ENCODE measurements at places on chromosomes 13 and 19.
A peak's percentile ranks its signal among the peaks of the same experiment; 100 is the strongest.

DNA sequence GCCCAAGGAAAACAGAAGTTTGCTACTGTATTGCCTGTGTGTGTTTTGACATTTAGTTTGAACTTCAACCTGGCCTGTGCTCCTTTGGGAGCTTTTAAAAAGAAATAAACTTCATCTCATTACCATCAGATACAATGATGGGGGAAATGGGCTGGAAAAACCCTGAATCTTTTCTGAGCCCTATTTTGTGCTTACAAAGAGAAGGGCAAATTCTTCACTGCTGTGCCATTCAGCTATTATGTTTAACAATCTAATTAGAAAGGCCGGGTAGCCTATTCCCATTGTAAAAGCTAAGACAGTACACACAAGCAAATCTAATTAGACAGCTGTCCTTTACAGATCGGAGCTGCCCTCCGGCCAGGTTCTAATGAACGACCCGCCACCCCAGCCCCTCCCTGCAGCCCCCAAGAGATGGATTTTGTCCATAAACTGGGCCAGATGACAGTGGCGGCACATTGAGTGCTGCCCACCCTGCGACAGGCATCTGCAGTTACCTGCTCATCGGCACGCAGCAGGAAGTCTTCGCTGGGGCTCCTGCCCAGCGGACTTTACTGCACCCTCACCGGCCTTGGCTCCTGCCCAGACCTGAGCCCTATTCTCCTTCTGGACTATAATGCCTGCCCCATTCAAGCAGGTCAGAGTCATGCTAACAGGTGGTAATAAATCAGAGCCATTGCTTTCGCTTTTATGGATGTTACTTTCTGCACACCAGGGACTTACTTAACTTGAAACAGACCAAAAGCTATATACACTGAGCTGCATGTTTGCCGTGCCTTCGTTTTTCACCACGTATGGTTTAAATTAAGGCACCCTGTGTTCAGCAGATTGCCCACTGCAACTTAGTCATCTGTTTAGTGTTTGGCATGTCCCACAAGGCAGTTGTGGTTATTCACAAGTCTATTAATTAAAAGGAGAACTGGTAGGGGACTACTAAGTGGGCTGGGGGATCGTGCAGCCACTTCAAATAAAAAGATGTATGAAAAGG, 549.6 kb downstream of the FGF9 start:
- DNase-seq = no peak

DNA sequence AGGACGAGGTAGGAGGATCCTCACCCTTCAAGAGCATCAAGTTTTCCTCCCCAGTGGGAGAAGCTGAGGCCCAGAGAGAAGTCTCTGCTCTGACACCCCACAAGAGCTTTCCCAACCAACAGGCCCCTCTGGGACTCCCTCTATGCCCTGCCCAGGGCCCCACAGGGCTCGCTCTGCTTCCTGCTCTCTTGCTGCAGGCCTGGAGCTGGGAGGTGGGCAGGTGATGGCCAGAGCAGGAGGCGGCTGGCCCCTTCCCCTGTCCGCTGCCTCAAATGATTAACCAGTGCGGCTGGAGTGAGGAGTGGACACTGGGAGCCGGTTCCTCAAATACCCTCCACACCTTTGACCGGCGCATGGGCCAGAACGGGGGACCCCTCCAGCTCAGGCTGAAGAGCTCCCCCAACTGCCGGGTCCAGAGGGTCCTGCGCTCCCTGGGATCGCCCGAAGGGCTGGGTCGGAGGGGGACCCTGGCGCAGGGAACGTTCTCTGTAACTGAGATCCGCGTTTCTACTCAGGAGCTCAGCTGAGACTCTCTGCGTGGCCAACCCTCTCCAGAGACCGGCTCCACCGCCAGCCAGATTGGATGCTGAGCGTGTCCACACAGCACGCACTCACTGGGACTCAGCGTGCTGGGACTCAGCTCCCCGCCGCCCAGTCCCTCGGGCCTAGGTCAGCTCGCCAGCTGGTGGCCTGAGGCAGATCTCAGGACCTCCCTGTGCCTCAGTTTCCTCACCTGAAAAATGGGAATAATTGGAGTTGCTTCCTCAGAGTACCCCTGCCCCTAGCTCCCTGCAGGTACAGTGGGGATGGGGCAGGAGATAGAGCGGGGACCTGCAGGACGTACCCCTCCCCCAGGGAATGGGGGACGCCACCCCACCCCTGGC, 6.7 kb upstream of the ONECUT3 start:
- no peak for DNase-seq

DNA sequence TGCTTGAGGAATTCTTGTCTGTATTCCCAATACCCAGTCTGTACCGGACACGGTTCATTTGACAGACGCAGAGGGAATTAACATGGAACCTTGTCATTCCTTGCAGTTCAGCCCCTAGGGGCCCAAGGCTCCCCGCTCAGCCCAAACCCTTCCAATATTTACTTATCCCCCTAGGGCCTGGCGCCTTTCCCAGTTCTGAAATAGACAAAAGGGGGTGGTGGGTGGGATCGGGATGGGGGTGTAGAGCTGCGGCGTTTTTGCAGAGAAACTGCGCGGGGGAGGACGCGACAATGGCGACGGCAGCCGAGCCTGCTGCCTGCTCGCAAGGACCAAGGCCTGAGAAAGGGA, 583 bp downstream of the AKAP8L start:
- DNase-seq = no peak

DNA sequence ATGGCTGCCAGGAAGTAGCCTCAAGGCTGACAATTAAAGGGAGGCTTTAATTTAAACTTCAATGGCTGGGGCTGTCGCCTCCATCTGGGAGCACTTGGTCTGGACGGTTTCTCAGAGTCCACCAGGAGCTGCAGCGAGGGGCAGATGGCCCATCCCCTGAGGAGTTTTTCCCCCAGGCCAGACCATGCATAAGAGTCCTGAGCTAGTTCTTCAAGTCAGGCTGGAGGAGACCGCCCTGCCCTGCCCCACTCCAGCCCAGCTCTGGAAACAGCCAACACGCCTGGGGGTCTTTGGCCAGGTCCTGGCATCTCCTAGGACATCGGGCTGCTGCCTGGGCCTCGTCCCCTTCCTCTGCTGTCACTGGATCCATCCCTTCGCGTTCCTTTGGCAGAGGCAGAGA, 5.3 kb upstream of the ACTN4 start:
- no peak for DNase-seq

DNA sequence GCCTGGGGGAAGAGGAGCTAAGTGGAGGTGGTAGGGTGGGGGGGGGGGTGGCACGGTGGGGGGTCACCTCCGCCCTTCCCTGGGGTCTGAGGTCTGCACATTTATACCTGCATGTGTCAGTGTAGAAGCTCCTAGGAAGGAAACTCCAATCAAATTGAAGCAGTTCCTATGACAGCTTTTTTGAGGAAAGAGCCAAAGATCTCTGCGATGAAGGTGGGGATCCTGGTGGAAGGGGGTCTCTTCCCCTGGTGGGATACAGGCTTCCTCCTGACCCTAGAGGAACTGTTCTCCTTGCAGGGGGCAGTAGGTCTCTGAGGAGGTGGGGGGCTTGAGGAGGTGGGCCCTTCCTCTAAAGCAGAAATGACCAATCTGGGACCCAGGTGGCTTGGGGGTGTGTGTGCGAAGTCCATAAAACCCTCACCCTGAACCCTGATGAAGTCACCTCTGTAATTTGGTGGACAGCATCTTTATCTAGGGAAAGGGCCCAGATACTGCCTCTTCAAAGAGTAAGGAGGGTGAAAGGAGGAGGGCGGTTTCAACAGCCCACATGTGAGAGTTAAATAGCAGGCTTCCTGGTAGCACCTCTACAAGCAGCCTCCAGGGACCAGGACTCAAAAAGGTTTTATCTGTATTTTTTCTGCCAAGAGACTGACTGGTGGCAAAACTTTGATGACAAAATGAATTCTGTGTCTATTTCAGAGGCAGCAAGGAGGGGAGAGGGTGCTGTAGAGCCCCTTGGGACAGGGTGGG, 12.9 kb downstream of the RANBP3 start:
- no peak for DNase-seq

GRCh38 chr13:32455594-32455903, 27.6 kb upstream of the N4BP2L1 start:
- no peak for DNase-seq

DNA sequence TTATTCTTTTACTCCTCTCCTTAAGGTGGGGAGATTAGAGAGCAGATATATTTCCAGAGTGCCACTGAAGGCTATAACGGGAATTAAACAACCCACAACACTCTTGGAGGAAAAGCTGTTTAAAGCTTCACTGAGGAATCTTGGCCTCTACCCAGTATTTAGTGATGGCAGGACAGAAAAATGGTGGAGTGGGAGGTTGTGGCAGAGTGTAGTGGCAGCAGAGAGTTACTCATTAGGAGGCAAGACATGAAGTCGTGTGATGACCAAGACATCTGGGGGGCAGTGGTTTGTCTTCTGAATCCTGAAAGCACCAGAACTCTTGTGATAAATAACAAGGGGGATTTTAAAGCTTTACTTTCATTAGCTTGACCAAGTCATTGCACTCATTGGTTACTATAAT, 563.5 kb upstream of the SLITRK5 start:
- DNase-seq = no peak

DNA sequence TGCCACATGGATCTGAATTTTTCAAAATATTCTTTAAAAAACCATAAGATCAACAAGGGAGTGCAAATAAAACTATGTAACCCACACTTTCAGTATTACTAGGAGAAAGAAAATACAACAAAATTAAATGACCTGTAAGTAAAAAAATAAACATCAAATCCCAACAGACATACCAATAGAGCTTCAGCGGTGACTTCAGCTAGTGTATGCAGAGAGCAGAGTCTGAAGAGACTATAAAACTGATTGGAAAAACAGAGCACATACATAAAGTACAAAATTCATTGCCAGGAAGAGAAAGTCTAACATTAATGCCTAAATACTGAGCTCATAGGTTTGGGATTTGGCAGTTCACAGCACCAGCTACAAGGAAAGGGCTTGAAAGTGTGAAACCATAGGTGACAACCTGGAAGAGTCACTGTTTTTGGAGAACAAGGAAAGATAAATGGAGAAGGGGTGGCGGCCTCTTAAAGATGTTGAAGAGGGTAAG, 291.1 kb downstream of the LMO7 start:
- no peak for DNase-seq

- DNase-seq = no peak
Observed at GRCh38 chr19:57708641-57709361, at the start of gene ZNF154. ZNF154 (minus strand) TSS chr19:57709204; CDS start chr19:57708971, 233 bp downstream.

GRCh38 chr13:111854403-111854802, 212.5 kb upstream of the SOX1 start:
- no peak for DNase-seq

DNA sequence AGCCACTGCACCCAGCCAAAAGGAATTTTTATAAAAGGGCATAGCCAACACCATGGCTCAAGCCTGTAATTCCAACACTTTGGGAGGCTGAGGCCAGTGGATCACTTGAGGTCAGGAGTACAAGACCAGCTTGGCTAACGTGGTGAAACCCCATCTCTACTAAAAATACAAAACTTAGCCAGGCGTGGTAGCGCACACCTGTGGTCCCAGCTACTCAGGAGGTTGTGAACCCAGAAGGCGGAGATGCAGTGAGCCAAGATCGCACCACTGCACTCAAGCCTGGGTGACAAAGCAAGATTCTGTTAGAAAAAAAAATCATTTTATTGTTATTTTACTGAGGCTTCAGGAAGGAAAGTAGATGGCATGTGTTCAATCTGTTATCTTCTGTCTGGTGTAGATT, 31.3 kb upstream of the FOXO1 start:
- DNase-seq = no peak

DNA sequence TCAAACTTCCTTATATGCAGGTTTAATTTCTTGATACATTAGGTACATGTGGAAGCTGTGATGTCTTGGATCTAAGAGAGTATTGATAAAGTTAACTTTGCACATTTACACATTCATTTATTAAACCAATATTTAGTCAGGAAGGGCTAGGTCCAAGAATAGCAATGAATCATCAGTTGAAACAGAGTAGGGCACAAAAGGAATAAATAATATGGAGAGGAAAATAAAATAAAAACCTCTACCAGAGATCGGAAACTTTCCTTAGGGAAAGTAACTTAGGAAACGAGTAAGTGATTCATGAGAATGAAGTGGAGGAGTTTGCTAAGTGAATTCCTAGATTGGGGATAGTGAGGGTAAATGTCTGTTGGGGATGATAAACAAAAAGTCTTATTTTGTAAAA, 259.4 kb upstream of the DACH1 start:
- DNase-seq = no peak

- DNase-seq = no peak
Observed at GRCh38 chr19:44308011-44308410, 3.2 kb upstream of the ZNF235 start.

DNA sequence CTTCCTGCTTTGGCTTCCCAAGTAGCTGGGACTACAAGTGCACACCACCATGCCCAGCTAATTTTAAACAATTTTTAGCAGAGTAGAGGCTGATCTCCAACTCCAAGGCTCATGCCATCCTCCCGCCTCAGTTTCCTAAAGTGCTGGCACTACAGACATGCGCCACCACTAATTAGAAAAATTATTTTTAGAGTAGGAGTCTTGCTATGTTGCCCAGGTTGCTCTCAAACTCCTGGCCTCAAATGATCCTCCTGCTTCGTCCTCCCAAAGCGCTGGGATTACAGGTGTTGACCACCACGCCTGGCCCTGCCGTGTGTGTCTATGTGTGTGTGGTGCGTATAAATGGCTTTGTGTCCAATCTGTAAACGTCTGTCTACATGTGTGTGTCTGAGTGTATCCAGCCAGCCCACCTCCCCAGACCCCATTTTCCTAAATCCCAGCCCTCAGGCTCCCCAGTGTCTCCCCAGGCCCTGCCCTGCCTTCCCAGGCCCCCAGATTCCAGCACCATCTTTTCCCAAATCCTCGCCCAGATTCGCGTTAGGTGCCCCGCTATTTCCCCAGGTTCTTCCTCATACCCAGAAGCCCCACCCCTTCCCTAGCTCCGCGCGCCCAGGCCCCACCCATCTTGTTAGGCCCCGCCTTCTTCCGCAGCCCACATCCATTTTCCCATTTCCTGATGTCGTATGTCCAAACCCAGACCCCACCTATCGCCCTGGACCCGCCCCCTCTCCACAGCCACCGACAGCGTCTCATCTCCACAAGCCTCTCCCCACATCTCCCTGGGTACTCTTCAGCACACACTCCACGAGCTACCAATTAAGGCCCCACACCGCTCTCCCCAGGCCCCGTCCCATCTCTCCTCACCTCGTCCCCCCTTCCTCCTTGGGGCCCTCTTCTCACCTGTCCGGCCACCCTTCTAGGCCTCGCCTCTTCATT, 24.9 kb downstream of the SLC8A2 start:
- peak; percentile 33 for DNase-seq

- no peak for DNase-seq
Observed at GRCh38 chr19:45102481-45102880, 9.5 kb downstream of the PPP1R37 start.

DNA sequence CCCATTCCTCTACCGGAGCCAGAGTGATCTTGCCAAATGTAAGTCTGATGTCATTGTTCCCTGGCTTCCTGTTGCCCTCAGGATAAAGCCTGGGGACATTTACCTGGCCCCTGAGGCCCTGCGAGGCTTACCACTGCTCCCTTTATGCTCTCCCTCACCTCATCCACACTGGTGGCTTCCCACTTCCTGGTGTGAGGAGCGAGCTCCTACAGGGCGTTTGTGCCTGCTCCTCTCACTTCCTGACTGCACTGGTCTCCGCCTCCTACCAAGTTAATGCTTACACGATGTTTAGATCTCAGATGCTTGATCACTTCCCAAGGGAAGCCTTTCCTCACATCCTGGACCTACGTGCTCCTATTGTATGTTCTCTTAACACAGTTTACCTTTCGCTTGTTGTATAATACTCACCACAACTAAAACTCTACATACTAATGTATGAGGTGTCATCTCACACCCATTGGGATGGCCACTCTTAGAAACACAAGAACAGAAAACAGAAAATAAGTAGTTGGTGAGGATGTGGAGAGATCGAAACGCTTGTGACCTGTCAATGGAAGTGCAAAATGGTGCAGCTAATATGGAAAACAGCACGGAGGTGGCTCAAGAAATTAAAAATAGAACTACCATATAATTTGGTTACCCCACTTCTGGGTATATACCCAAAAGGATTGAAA, 177.6 kb downstream of the SHISA2 start:
- no peak for DNase-seq
